ENCODE measurements at places on chromosomes 16 and 17.

DNA sequence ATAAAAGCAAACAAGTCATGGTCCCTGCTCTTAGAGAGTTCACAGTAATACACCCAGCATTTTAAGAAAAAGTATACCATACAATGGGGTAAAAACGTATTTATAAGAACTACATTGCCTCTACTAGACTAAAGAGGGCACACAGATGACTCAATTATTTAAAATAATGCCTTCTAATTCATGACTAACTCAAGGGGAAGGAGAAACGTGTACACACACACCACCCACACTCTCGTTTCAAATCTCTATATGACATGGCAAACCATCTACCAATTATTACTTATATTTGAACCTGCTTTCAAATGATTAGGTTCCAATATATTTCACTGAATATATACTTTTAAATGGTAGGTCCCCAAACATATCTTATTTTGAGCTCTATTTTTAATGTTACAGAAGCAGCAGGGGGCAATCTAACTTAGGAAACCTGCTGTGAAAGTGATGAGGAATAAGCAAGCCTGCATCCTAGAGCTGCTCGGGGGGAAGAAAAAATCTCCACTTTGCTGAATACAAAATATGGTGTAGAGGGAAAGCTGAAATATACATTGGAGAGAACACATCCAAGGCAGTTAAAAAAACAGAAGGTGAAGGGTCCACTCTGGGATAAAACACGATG lies 232.4 kb upstream of the PSMD7 start:
- no peak for DNase-seq

GRCh38 chr17:50460831-50461526 lies 7.7 kb downstream of the CHAD start:
- no peak for DNase-seq

GRCh38 chr17:18028952-18029540 lies 9.9 kb downstream of the ATPAF2 start:
- no peak for DNase-seq

DNA sequence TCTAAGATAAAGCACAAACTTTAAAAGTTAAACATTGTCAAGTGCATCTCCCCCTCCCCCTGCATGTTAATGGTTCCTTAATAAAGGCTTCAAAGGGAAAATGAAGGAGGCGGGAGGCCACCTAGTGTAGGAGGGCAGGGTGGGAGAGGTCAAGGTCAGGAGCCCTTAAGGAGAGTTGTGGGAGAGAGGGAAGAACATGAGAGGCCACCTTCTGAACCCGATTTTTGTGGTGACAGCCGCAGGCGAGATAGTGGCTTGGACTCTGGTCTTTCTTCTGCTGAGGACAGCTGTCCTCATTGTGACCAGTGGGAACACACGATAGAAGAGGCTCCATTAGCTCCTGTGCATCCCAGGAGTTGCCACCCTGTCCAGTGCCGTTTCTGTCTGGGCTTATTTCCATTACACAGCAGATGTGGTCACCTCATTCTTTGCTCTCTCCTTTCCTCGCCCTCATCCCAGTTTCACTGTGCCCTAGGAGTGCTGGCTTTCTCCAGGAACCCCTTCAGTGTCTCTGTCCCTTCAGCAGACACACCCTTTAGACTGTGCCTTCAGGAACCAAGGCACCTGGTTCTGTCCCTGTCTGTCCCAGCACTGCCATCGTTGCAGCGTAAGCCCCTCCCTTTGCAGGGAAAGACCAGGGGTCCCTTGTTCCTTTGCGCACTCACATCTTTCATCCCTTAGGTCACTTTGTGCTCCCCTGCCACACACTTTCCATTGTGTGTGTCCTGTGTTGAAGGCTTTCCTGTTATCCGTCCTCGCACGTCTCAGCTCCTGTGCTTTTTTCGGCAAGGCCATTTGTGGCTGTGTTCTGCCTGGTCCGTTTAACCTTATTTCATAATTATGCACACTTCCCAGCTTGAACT lies 7.5 kb downstream of the SEC14L1 start:
- no peak for DNase-seq

GRCh38 chr16:24984903-24985675 lies 30.1 kb downstream of the ARHGAP17 start:
- no peak for DNase-seq

GRCh38 chr17:75181608-75182318 lies 996 bp downstream of the SUMO2 start:
- no peak for DNase-seq

DNA sequence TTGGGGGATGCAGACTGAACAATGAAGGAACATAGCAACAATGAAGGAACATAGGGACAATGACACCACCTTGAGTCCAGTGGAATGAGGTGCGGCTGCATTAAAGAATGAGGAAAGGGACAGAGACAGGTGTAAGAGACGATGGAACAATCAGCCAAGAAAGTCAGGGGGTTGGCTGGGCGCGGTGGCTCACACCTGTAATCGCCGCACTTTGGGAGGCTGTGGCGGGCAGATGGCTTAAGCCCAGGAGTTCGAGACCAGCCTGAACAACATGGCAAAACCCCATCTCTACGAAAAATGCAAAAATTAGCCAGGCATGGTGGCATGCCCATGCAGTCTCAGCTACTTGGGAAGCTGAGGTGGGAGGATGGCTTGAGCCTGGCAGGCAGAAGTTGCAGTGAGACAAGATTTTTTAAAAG lies 13.6 kb upstream of the CBFB start:
- no peak for DNase-seq

DNA sequence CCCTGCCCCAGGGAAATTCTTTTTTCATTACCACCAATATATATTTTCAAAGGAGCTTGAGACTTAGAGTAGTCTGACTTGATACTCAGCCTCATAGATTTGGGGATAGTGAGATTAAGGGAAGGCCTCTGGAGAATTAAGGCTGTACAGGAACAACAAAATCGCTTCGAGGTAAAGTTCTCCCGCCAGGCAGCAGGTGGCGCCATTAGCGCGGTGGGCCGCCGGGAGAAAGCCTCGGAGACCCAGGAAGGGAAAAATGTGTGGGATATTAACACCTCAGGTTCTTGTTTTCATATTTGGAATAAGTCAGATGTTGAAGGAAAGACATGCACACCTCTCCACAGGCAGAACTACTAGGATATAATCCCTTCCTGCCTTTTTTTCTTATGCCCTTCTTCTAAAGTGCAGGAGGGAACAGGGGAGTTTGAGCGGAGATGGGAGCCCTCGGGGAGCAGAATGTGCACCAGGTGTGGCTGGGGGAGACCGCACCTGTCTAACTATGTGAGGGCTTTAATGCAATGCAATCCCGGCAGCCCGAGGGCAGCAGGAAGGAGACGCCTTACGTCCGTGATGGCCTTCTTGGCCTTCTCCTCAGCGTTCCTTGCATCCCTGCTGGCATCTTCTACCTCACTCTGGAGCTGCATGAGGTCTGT lies 25.9 kb downstream of the MYH3 start:
- peak; percentile 62 for DNase-seq

All from trophoblast cell (in vitro differentiated cells and primary cell).